Activated T-cell treated with anti-CD3 and anti-CD28 coated beads, Interleukin-2, amount 50 U/mL, for 72 hours (primary cell): ENCODE measurements at places on chromosomes 3 and 15.

DNA sequence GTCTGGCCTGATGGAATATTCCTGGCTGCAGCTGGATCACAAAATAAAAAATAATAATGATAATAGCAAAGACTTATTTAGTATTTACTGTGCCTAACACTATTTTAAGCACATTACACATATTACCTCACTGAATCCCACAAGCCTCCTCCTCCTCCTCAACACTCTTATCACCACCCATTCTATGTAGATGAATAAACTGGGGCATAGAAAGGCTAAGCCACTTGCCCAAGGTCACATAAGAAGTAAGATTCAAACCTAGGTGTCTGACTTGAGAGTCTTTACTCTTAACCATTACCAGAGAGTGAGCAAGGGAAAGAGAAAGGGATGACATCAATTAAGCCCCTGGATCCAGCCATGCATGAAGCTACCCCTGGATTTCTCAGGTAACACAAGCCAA lies 493.1 kb downstream of the SHQ1 start:
- no peak for DNase-seq

- no peak for DNase-seq
Observed at GRCh38 chr15:47933865-47934264, 186.9 kb upstream of the SLC24A5 start.

DNA sequence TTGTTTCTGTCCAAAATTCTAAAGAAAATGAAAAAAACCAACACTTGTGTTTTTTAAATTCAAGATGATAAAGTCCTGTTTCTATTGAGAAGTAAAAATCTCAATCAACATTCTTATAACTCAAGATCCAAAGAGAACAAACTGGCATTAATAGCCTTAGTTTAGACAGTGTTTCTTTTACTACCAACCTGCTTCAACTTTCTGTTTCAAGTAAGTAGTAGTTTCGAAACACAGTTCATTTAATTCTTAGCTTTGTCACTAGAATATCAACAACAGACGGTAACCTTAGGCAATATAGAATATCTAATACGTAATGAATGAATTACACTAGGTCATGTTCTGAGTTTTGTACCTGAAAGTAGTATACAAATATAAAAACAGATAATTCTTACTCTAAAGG lies 23.7 kb downstream of the CIP2A start:
- no peak for DNase-seq

DNA sequence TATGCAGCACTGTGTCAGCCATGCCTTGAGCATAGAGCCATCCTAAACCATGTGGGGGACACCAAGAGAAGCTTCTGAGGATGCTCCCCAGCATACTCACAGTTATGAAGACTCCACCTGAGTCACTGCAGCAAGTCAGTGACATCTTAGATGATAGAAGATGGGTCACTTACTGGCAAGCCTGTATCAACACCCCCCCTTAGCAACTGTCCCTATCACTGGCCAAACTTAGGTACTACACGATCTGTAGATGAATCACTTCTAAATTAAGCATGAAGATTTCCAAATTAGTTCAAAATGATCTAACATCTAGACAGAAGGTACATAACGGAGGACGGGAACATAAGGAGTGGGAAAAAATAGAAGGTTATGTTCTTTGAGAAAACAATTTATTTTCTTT lies 13.2 kb upstream of the LMCD1 start:
- DNase-seq: no peak

GRCh38 chr3:124837065-124837464 lies 50.1 kb downstream of the ITGB5 start:
- DNase-seq: no peak
